CD8-positive, alpha-beta T cell (primary cell): ENCODE measurements at places on chromosomes 2 and 18. TPM values are rescaled to one million over a fixed set of nuclear protein-coding genes. Genes with fewer than 3 reads are reported as not detected.

NCOA1 gene
- 32.6 TPM for total RNA-seq

PCARE gene
- total RNA-seq, result not detected

CDKL4 gene
- not detected for total RNA-seq

ERCC3 gene
- 43.2 TPM for total RNA-seq
